ENCODE measurements at places on chromosomes 16 and 17.

GRCh38 chr16:3401719-3402397 is 843 bp downstream of the ZNF174 start:
- no peak for DNase-seq

GRCh38 chr16:79372503-79373184 is 227.9 kb downstream of the MAF start:
- peak; percentile 76 for DNase-seq

- no peak for DNase-seq
These were observed at the start of gene CTF1 for GRCh38 chr16:30896261-30896888. Gene CTF1, plus strand, starts transcription at chr16:30896614. Its CDS starts 30 bp downstream, at chr16:30896644.

- peak; percentile 63 for DNase-seq
These were observed at the start of gene SLC47A1 for GRCh38 chr17:19533718-19534561. Gene SLC47A1, plus strand, starts transcription at chr17:19533854. Its CDS starts 86 bp downstream, at chr17:19533940.

DNA sequence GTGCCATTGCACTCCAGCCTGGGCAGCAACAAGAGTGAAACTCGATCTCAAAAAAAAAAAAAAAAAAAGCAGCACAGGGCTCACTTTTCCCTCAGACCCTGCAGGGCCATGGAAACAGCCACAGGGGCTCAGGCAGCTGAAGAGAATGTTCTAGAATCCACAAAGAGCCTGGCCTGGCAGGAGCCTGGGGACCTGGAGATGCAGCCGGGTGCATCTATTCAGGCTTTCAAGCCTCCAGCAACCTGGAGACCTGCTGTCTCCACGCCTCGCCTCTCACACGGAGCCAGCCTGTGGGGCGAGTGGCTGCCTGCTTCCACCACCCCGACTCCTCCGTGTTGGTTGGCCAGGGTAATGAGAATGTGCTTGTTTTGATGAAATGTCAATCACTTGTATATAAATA is 44.0 kb upstream of the MEAK7 start:
- no peak for DNase-seq

DNA sequence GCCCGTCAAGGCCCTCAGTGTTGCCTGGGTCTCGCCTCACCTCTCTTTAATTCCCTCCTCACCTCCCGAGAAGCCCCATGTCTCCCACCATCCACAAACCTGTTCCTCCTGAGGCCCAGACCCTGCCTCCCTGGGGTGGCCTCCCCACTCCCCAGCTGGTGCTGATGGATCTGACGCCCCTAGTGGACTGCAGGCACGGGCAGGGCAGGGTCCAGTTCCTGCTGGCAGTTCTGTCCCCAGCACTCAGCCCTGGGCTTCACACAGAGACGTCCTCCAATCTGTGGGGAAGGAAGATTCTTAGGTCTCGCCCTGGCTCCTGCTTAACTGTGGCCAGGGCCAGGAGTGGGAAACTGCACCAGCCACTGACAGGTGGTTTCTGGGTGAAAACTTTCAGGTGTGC is 108.8 kb downstream of the AMFR start:
- no peak for DNase-seq

GRCh38 chr16:8742068-8742467 is 55.4 kb downstream of the TMEM186 start:
- no peak for DNase-seq

- peak; percentile 94 for DNase-seq
These were observed 19.6 kb upstream of the TNFRSF13B start for GRCh38 chr17:16991349-16992009.

DNA sequence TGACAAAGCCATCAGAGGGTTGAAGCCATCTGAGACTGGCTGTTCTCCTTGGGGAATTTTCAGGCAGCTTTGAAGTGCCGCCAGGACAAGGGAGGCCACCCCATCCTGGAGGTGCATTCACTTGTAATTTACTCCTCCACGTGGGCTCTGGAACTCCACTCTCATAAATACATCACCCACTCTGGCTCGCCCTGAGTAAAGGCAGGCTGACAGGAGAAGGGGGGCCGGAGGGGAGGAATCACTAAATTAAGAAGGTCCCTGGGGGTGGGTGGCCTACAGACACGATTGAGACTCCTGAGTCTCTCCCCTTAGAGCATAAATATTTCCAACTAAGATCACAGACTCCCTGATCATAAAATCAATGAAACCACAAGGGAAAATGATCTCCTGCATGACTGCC is 56.3 kb upstream of the HNF1B start:
- DNase-seq, result no peak

- DNase-seq, result no peak
These were observed at the start of gene PLXDC1 for GRCh38 chr17:39151150-39151942. Gene PLXDC1, minus strand, starts transcription at chr17:39151637. Its CDS starts 200 bp downstream, at chr17:39151437.

GRCh38 chr16:89478576-89479221 is 11.7 kb downstream of the ANKRD11 start:
- DNase-seq, result no peak

- DNase-seq, result no peak
These were observed 6.8 kb downstream of the CNP start for GRCh38 chr17:41973408-41973811.

GRCh38 chr16:66551348-66551759 is 1.0 kb upstream of the CKLF start:
- peak; percentile 72 for DNase-seq

DNA sequence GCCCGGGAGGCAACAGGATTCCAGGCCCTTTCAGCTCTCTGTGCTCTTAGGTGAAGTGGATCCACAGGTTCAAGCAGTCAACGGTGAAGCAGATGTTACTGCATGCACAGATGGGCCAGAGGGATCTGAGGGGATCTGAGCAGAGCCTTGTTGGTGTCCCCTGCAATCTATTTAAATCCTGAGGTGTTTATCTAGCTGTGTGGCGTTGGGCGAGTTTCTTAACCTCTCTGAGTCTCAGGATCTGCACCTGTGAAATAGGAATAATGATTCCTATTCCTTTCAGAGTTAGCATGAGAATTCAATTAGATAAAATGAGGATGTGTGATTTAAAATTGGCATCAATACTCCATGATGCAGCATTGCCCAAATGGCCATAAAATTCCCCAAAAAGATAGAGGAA is 237.3 kb upstream of the CDH5 start:
- DNase-seq, result no peak

DNA sequence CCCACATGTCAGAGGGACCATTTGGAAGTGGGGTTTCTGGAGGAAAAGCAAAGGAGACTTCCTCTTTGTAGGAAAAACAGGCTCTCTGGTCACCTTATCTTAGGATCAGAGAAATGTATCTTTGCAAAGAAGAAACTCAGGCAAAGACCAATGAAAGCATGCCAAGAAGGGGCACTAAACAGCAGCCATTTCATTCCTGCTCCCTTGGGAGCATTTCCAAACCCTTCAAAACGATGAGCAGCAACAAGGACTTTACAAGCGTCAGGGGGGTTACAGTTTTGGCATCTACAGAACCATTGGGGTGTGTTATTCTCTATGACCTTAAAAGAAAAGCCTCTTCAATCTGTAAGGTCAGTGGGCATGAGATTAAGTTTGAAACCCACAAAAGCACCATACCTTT is 122.8 kb downstream of the SMG6 start:
- no peak for DNase-seq

- peak; percentile 98 for DNase-seq
These were observed 64.3 kb downstream of the PGS1 start for GRCh38 chr17:78442648-78443218.

DNA sequence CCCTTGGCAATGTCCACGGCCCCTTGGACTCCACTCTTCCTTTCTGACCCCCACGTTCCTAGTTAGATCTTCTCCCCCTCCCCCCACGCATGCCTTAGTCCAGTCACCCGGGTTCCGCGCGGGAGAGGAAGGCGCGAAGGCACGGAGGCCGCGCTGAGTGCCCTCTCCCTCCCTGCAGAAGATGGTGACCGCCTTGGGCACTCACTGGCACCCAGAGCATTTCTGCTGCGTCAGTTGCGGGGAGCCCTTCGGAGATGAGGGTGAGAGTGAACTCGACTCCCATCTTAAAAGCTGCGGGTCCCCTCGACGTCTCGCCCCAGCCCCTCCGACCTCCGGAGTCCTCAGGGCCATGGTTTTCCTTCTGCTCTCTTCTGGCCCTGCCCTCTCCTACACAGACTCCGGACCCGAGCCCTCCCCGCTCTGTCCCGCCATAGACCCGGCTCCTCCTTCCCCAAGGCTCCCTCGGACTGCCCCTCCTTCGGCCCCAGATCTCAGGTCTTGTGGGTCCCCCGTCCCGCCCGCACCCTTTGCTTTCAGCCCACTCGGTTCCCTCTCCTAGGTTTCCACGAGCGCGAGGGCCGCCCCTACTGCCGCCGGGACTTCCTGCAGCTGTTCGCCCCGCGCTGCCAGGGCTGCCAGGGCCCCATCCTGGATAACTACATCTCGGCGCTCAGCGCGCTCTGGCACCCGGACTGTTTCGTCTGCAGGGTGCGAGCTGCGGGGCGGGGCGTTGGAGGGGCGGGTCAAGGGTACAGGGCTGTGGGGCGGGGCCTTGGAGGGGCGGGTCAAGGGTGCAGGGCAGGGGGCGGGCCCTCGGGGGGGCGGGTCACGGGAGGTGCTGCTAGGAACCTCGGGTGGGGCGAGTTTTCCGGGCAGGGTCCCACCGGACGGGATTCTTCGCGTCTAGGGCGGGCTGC is 4.6 kb downstream of the TGFB1I1 start:
- peak; percentile 85 for DNase-seq

GRCh38 chr17:35084987-35085386 is 21.5 kb upstream of the RFFL start:
- DNase-seq, result no peak

DNA sequence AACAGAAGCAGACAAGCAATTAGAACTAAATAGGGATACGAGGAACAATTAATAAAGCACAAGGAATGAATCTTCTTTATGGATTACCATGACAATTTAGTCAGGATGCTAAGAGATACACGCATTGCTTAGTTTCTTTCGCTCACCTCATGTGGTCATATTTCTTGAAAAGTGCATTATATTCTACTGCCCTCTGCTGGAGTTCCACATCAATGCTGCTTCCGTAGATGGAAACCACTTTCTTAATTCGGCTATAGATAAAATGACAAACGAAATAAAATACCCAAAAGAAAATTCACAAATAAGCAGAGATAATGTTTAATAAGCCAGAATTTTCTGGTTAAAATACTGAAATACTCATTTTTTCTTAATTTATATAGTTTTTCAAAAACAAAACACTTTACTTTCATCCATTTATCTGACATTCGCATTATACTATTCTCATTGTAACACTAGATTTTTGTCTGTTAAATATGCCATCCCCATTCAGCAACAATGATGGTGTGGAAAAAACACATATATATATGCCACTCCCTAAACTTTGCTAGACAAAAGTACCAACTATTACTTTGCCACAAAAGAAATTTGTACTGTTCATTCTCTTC is 22.0 kb upstream of the PHLPP2 start:
- DNase-seq, result peak; percentile 67

DNA sequence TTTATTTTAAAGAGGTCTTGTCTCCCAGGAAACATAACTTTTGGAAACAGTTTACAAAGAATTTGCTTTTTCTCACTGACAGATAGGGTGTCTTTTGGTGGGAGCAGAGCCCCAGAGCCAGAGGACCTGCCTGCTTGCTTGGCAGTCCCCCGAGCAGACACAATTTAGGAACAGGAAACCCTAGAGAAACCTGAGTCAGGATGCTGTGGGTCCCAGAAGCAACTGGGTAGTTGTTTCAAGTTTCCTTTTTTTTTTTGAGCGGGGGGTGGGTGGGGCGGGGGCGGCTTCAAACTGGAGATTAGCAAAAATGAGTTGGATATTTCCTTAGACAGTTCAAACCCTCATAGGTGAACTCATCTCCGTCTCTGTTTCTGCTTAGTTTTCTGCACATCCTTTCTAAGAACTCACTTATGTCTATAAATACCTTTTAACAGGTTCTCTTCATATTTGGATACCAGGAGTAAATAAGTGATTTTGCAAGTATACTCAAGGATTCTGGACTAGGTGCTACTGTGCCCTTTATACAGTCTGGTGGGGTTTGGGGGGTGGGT is 135.1 kb downstream of the PRKCA start:
- DNase-seq, result peak; percentile 48

GRCh38 chr16:85090873-85091521 is 21.3 kb downstream of the CIBAR2 start:
- peak; percentile 30 for DNase-seq

DNA sequence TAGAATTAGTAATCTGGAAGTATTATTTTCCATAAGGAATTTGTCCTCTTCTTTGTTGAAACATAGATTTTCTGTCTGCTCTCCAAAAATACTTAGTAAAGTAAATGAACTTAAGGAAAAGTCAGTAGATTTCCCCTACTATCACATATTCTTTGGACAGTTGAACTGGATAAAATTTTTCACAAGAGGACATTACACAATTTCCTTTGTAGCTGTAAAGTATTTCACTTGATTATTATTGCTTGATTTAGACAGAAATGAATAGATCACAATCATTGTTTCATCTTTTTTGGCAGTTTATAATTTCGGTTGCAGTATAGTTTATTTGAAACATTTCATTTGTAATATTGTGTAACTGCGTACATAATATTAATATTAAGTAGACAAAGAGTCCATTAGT is 12.5 kb downstream of the CYB5B start:
- DNase-seq, result peak; percentile 4

DNA sequence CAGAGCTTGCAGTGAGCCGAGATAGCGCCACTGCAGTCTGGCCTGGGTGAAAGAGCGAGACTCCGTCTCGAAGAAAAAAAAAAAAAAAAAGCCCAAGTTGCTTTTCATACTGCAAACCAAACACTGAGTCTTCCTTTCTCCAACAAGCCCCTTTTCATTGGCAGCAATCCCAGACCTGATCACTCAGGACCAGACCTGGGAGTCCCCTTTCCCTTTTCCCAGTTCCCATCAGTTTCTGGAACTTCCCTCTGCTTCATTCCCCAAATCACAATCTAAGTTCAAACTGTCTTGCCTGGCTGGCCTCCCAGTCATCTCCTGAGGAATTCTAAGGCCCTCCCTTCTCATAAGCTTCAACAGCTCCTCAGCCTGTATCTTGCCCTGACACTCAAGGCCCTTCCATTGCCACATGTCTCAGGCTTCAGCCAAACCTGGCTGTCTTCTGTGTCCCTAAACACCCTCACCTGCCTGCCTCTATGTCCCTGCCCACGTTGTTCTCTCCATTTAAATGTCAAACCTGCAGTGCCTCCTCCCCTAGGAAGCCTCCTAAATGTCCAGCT is 11.8 kb upstream of the PHF12 start:
- no peak for DNase-seq

- DNase-seq, result no peak
These were observed 10.7 kb upstream of the STX4 start for GRCh38 chr16:31022544-31023251.

GRCh38 chr17:75979705-75980187 is 706 bp downstream of the TEN1 start:
- no peak for DNase-seq

All from suppressor macrophage (primary cell).